Small intestine (tissue), 16 donors: ENCODE measurements at places on chromosomes 2 and 18. TPM values are rescaled to one million over a fixed set of nuclear protein-coding genes. Genes with fewer than 3 reads are reported as not detected.
A peak's percentile ranks its signal among the peaks of the same experiment; 100 is the strongest.

Gene CACNB4
- not detected for polyA plus RNA-seq

DNA sequence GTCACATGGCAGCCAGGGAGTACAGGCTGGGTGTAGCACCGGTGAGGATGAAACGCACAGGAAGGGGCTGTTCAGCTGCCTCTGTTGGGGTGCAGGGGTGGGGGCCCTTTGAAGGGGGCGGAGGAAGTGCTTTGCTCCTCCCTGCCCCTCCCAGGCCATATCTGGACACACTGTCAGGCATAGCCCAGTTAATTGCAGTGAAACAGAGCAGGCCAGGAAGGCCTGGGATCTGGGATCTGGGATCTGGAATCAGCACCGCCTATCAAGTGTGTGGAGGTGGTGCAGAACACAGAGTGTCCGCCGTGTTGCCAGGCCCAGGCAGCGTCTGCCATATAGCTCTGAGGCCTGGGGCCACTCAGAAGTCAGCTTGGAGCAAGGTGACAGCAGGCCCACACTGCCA, 119.3 kb upstream of the MSH2 start:
- no peak overlapping the region for H3K4me3 ChIP-seq
- no peak for DNase-seq
- no peaks in the 10 kb centered on the region for H3K4me1 ChIP-seq
- no peak overlapping the region for H3K27ac ChIP-seq
- no peaks in the 10 kb centered on the region for H3K36me3 ChIP-seq
- no peaks in the 10 kb centered on the region for H3K27me3 ChIP-seq

GRCh38 chr18:3297025-3297984, 35.4 kb downstream of the MYL12B start:
- no peaks in the 10 kb centered on the region for H3K4me1 ChIP-seq
- DNase-seq = peak; percentile 95
- H3K27me3 ChIP-seq = no peaks in the 10 kb centered on the region
- peak overlapping the region; percentile 82 for H3K27ac ChIP-seq

GRCh38 chr2:232042911-232043574, 81.5 kb downstream of the DIS3L2 start:
- H3K36me3 ChIP-seq = no peaks in the 10 kb centered on the region
- no peak overlapping the region for H3K4me3 ChIP-seq
- H3K27me3 ChIP-seq = no peaks in the 10 kb centered on the region
- DNase-seq = no peak

DNA sequence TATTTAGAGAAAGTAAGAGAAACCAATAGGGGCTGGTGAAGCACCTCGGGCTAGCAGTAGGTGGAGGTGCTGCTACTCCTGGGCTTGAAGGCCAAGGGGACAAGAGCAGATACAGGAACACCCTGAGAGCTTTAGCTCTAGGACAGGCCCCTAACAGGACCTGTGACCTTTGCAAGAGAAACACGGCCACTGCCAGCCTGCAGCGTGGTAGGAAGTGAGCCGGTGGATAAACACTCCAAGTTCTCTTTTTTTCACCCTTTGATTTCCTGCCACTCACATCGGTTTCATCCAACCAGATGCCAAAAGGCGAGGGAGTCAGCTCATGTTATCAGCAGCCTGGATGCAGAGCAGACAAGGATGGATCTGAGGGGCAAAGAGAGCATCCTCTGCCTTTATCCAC, 66.8 kb upstream of the SPRED2 start:
- no peaks in the 10 kb centered on the region for H3K4me1 ChIP-seq
- no peaks in the 10 kb centered on the region for H3K36me3 ChIP-seq
- no peak for DNase-seq
- no peak overlapping the region for H3K27ac ChIP-seq

Gene RTTN
- polyA plus RNA-seq = 1.1 TPM

- H3K27me3 ChIP-seq = no peaks in the 10 kb centered on the region
- H3K4me1 ChIP-seq = no peaks in the 10 kb centered on the region
- H3K27ac ChIP-seq = no peak overlapping the region
- H3K4me3 ChIP-seq = no peak overlapping the region
- no peaks in the 10 kb centered on the region for H3K36me3 ChIP-seq
Measured at GRCh38 chr18:12468445-12468844, 60.7 kb downstream of the PRELID3A start.
